ENCODE measurements at places on chromosomes 7 and 10. TPM values are rescaled to one million over a fixed set of nuclear protein-coding genes. Genes with fewer than 3 reads are reported as not detected.

- ATAC-seq = no peak
Measured at GRCh38 chr7:14156436-14156835, 167.0 kb upstream of the ETV1 start.

- peak; percentile 66 for ATAC-seq
Measured at GRCh38 chr7:99380823-99381663, 6.5 kb downstream of the ARPC1B start.

DNA sequence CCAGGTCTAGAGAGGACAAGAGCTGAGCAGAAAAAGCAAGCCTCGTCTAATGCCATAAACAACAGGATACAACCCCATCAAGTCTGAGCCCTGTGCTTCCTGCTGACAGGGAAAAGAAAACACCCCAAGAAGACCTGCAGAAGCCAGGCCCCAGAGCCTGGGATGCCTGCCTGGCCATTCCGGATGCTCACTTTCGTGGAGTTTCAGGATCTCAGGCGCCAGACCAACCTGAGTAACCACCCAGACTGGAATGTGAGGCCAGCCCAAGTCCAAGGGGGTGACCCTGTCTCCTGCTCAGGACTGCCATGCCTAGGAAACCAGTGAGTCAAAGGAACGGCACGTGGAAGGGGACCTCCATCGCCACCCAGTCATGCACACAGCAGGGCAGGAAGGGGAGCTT, 74.3 kb downstream of the PLXNA4 start:
- peak; percentile 27 for ATAC-seq

DNA sequence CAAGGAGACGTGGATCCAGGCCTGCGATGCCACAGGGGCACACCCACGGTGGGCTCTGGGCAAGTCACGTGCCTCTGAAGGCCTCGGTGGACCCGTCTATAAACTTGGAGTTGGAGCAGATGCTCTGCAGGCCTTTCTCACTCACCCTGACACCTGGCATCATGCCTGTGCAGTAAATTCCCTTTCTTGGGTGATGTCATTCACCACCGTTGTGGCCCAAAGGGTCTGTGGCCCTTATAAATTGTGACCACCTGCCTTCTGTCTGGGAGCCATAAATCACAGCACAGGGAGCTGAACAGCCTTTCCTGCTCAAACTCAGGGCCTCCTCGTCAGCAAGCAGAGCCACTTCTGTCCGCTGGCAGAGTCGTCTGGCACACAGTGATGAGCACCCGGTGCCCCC, 52.2 kb downstream of the GPAM start:
- ATAC-seq = no peak

DNA sequence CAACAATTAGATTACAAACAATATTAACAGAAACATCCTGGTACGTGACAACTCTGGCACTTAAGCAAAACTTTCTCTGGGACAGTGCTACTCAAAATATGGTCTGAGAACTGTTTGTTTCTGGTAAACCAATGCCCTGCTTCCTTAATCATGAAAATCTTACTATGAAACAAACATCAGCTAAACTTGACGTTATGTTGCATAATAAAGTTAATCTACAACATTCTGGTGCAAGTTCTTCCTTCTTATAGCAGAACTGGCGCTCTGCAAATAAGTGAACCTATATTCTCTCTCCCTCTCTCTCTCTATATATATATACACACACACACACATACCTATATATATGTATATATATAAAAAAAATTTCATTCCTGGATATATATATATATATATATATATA, 7.8 kb downstream of the C7orf33 start:
- no peak for ATAC-seq

DNA sequence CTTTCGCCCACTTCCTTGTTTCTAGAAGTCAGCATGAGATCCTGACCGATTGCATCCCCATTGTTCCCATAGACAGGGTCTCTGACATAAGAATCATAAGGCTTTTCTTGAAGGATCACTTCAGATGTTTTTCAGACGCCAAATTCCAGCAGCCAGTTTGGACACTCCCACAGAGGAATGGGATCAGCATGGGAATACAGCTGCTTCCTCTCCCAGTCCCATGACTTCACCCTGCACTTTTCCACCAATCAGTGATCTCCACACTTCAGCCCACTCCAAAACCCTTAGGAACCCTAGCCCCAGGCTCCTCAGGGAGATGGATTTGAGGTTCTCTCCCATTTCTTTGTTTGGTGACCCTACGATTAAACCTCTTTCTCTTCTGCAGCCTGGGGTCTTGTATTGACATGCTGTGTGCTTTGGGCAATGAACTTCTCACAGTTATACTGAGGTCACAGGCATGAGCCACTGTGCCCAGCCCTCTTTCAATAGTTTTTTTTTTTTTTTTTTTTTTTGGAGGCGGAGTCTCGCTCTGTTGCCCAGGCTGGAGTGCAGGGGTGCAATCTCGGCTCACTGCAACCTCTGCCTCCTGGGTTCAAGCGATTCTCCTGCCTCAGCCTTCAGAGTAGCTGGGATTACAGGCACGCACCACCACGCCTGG, 52.8 kb upstream of the CHST3 start:
- ATAC-seq = no peak

GRCh38 chr10:76150139-76150875, 718.9 kb downstream of the LRMDA start:
- no peak for ATAC-seq

DNA sequence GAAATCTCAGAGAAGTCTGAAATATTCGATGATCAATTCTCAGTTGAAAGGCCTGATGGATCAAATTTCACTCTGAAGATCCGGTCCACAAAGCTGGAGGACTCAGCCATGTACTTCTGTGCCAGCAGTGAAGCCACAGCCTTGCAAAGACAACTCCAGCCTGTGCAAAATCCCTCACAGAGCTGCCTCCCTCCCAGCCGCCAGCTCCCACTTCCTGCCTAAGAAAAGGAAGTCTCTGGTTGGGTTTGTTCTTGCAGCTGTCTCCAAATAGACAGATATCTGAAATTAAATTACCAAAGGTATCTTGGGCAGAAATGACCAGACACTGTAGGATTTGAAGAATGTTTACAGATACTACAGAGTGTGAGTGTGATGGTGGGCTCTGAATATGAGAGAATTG, 43.4 kb upstream of the PRSS58 start:
- ATAC-seq = no peak

DNA sequence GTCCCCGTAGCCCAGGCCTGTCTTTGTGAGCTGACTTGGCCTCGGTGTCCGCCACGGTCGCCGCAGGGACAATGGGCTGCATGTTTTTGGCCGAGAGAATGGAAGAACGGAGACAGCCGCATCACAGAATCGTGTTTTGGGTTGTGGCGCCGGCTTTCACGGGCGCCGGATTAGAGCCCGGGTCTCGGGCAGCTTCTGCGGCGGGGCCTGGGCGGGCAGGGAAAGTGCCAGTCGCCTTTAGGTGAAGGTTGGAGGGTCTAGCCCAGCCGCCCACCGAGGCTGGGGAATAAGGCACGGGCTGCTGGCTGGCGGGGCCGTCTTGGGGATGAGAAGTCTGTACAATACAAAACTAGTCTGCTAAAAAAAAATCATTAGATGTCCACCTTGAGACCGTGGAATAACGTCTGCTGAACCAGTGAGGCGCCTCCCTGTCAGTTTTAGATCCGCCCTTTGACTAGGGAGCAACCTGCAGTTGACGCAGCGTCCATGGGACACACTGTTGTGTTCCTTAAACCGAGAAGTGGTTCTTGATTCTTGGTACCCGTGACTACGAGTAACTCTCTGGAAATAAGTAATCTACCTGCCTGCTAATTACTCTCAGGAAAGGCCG, 577 bp downstream of the DNAJB9 start:
- peak; percentile 49 for ATAC-seq

DNA sequence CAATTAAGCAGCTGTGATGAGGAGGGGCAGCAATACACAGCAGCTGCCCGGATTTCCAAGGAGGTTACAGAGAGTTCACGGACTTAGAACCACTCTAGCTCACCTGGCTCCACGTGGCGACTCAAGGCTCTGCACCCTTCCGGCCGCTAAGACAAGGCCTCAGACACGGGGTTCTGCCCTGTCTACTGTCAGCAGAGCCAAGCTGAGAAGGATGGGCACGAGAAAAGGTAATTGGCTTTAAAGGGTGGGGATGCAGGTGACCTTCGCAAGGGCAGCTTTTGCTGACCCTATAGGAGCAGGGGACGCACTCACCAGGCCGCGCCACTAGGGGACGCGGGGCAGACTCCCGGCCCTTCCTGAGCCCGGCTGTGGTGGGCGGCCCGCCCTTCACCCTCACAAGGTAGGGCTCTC, 152.4 kb downstream of the KIF20B start:
- no peak for ATAC-seq

DNA sequence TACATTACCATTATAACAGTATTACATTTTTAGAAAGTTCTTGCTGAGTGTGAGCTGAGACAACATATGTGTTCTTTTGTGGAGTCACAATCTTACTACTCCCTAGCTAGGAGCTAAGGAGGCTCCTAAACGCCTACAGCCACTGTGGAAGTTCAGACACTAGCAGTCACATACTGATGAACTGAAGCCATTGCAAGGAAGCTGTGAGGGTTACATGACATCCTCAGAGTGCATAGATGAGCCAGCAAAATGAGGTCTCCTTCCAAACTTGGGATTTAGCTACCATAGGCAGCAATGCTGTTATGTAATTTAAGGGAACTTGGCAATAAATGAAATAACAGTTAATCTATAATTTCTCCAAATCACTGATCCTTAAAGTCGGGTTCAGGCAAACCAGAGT, 10.8 kb upstream of the ST7 start:
- no peak for ATAC-seq

- ATAC-seq = no peak
Measured at GRCh38 chr10:60200682-60201053, 189.0 kb downstream of the ANK3 start.

GRCh38 chr7:112156412-112156811, 49.8 kb downstream of the DOCK4 start:
- no peak for ATAC-seq

DNA sequence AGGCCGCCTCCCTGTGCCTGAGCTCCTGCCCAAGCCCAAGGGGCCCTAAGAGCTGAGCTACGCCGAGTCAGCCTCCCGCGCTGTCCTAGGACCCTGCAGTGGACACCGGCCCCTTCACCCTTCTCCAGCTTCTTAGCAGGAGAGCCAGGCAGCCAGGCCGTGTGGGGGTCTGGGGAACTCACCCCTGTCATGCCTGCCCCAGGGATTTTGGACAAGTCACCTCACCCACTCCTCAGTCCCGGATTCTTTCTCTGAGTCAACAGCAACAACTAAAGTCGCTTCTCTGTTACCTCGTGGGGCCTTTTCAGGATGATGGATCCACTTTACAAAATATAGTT, 79.3 kb downstream of the MKI67 start:
- no peak for ATAC-seq

- no peak for ATAC-seq
Measured at GRCh38 chr7:81433206-81433605, 336.6 kb downstream of the HGF start.

DNA sequence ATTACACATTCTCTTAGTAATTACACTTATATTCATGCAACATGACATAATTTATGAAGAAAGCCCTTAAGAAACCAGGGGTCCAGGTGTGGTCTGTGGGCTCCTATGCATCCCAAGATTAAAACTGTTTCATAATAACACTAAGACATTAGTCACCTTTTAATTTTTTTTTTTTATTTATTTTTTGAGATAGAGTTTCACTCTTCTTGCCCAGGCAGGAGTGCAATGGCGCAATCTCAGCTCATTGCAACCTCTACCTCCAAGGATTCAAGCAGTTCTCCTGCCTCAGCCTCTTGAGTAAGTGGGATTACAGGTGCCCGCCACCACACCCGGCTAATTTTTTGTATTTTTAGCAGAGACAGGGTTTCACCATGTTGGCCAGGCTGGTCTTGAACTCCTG, 12.5 kb downstream of the GDI2 start:
- ATAC-seq = no peak

GRCh38 chr10:13877154-13877909, 290.6 kb downstream of the PRPF18 start:
- ATAC-seq = no peak

DNA sequence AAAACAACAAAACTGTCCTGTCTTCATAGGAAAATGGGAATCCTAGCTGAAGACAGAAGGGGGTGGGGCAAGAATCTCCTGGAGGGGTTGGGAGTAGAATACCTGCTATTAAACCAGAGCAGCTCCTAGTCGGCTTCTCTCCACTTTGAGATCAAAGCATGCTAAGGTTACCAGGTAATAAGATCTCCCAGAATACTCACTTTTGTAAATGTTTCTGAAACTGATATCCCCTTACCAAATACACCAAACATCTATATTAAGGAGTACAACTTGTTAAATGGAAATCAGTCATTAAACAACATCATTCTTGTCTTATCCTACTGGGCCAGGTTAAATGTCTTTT, 29.5 kb upstream of the DAGLB start:
- no peak for ATAC-seq

GRCh38 chr7:37549076-37549931, 100.6 kb upstream of the ELMO1 start:
- no peak for ATAC-seq

- ATAC-seq = no peak
Measured at GRCh38 chr7:140767418-140767817, 70.9 kb downstream of the NDUFB2 start.

DNA sequence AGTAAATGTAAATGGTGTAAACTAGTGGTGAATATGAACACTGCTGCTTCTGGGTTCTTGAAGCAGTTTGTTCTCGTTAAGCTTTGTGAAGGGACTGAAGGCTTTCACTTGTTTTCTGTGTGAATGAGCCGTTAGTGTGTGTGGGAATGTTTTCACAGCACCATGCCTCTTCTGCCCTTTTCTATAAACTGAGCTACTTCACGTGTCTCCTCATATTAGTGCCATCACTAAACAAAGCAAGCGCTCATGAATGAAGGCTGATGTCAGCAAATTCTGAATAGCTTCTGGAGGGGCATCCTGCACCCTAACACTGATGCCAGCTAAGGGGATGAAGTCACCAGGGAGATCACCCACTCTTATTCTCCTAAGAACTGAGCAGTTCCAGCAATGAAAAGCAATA, 205.6 kb upstream of the ETV1 start:
- no peak for ATAC-seq

The DOCK1 gene
- 37.6 TPM for total RNA-seq

The FMC1 gene
- total RNA-seq = 9.6 TPM

The CC2D2B gene
- total RNA-seq = 0.36 TPM

The HTR5A gene
- not detected for total RNA-seq

The ANKRD1 gene
- 0.24 TPM for total RNA-seq

The CASTOR2 gene
- total RNA-seq = 3.4 TPM

The PKD1L1 gene
- 0.36 TPM for total RNA-seq

The PLEKHS1 gene
- 1.0 TPM for total RNA-seq

The OR2A7 gene
- total RNA-seq = 5.7 TPM

The SHH gene
- not detected for total RNA-seq

Measured in esophagus mucosa (tissue), 1 donor.